ENCODE measurements at places on chromosomes 5 and 9. TPM values are rescaled to one million over a fixed set of nuclear protein-coding genes. Genes with fewer than 3 reads are reported as not detected.

The RAD50 gene
- total RNA-seq: 36.5 TPM

DNA sequence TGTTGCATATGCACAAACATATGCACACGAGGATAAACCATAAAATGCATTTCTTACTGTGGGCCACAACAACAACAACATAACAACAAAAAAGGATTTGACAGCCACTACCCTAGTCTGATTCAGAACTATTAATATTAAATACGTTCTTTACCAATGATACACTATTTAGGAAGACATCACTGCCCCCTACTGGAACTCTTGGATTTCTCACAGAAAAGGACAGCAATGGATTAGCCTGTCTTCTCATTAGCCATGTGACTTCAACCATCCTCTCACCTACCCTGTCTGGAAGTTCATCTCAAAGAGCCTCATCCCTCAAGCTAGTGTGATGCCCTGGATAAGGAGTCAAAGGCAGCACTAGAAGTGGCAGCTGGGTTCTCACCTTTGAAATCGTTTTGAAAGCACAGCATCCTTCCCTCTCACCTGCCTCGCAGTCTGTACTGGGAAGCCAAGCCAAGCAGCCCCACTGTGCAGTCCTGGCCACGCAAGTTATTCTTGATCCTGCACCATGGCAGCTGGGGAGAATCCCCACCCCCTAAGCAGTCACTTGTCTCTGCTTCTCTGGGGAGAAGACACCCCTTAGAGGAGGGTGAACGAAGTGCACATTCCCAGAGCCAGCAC is 64.6 kb downstream of the SH3TC2 start:
- H3K4me3 ChIP-seq: no peak overlapping the region
- H3K36me3 ChIP-seq: peaks cover 2% of the 10 kb centered on the region
- H3K4me1 ChIP-seq: no peaks in the 10 kb centered on the region

- no peaks in the 10 kb centered on the region for H3K4me1 ChIP-seq
- no peaks in the 10 kb centered on the region for H3K27me3 ChIP-seq
- no peaks in the 10 kb centered on the region for H3K36me3 ChIP-seq
- no peak for DNase-seq
- H3K27ac ChIP-seq: no peak overlapping the region
These were observed 123.6 kb downstream of the NUDT12 start for GRCh38 chr5:103439007-103439406.

The QRFP gene
- not detected for total RNA-seq

DNA sequence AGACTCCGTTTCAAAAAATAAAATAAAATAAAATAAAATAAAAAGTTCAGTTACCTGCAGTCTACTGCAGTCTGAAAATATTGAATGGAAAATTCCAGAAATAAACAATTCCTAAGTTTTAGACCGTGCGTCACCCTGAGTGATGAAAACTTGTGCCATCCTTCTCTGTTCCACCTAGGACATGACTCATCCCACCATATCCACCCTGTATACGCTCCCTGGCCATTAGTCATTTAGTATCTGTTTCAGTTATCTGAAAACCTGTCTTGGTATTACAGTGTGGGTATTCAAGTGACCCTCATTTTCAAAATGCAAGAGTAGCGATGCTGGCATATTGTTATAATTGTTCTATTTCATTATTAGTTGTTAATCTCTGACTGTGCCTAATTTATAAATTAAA is 51.8 kb upstream of the TEX48 start:
- no peaks in the 10 kb centered on the region for H3K36me3 ChIP-seq
- H3K4me3 ChIP-seq: no peak overlapping the region
- H3K4me1 ChIP-seq: no peaks in the 10 kb centered on the region

Measured in tibial nerve (tissue), 4 donors.